Renal cortical epithelial cell (primary cell): ENCODE measurements at places on chromosomes 7 and 10. TPM values are rescaled to one million over a fixed set of nuclear protein-coding genes. Genes with fewer than 3 reads are reported as not detected.

- no peak for DNase-seq
These were observed 5.3 kb upstream of the COL1A2 start for GRCh38 chr7:94389381-94389780.

GRCh38 chr7:74599244-74599643 is 58.3 kb upstream of the GTF2I start:
- DNase-seq: no peak

GRCh38 chr10:21230219-21230618 is 295.3 kb downstream of the SKIDA1 start:
- no peak for DNase-seq

GRCh38 chr10:31013331-31013730 is 18.3 kb downstream of the ZNF438 start:
- no peak for DNase-seq

- no peak for DNase-seq
These were observed 454.2 kb upstream of the AKR1E2 start for GRCh38 chr10:4371691-4372295.

DNA sequence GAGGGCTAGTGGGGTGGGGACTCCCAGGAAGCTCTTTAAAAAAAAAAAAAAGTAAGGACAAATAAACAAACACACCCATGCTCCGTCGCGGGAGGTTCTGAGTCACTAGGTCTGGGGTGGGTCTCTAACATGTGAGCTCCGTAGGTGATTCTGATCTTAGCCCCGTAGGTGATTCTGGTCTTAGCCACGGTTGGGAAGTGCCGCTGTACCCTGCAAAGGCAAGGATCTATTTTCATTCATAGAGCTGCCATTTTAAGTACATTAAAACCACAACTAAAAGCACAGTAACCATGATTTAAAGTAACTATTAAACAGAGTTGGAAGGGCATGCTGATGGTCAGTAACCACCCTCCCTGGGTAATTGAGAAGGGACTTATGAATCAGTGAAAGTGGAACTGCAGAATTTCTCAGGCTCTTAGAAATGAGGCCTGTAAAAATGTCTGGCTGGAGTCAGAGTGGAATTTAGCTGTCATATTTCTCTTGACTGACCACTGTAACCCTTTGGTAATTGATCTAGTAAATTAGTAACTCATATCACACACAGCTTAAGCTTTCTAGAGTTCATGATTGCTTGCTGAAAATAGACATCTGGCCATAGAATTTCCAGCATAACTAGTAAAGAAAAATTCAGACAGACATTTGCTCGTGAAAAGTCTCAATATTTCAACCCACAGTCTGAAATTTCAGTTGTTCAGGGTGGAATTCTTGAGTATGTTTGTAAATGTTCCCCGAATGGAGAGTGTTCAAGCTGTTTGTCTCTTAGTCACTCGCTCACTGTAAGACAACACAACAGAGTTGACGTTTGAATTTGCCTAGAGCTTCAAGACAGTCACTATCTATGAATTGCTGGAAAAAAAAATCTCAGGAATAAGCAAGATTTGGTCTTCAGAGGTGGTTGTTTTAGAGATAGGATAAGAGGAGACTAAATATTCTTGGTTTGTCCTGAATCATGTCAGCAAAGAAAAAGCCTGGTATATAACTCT is 34.2 kb upstream of the TCF7L2 start:
- peak; percentile 93 for DNase-seq

DNA sequence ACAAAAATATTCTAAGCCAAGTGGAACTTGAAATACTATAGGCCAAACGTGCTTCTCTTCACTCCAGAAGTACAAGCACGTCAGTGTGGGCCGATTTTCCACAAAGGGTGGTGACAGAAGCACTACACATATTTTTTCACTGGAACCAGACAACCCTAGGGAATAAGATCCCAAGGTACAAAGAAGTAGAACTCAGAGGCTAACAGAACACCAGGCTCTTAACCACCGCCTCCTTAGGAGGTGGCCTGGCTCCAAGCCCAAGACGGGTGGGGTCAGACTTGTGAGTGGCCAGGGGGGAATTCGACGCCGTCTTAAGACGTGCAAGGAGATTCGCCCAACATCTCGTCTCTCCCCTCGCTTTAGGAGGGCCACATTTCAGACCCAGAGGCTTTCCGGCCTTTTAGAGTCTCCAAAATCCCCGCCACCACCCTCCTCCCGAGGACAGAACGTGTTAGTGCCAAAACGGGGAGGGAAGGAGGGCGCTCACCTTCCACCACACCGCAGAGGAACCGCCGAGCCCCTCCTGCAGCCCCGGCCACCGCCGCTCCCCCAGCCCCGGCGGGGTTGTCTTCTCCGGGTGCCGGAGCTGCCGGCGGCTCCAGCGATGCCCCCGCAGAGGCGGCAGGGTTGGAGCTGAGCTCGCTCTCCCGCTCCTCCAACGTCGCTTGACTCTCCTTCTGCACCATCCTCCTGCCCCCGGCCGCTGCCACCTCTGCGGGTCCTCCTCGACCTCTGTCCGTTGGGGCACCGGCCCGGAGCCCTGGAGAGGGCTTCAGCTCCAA is 716 bp downstream of the OGA start:
- peak; percentile 90 for DNase-seq

ZPBP gene
- 0.17 TPM in 1 of 2 replicates, not detected in the other for total RNA-seq

CABCOCO1 gene
- 1.0 and 2.5 TPM in 2 replicates for total RNA-seq

GTF2IRD2 gene
- total RNA-seq: 1.4 and 6.4 TPM in 2 replicates

GRM8 gene
- 0.70 TPM in 1 of 2 replicates, not detected in the other for total RNA-seq
